ENCODE measurements at places on chromosomes 6 and 20. TPM values are rescaled to one million over a fixed set of nuclear protein-coding genes. Genes with fewer than 3 reads are reported as not detected.

DNA sequence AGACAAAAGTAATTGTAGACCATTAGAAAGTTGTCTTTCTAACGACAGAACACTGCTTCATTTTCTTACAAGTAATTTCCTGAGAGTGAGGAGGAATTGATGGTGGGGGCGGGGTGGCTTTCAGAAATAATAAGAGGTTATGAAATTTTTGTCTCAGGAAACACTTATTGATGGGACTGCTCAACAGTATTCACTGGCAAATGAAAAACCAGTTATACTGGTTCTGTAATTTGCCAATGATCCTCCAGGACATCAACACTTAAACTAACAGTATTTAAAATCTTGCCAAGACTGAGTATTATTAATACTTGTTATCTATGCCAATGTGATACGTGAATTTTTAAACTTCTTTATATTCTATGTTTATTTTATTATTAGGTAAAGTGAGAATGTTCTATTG, 41.8 kb upstream of the FUT9 start:
- H3K27ac ChIP-seq, result no peak overlapping the region
- no peaks in the 10 kb centered on the region for H3K27me3 ChIP-seq
- H3K4me3 ChIP-seq, result no peak overlapping the region
- no peaks in the 10 kb centered on the region for H3K4me1 ChIP-seq
- no peak for DNase-seq

Gene AGER
- total RNA-seq, result 22.0 TPM

- peaks cover 5% of the 10 kb centered on the region for H3K4me1 ChIP-seq
- no peak for DNase-seq
- H3K27me3 ChIP-seq, result peaks cover 4% of the 10 kb centered on the region
- no peak overlapping the region for H3K27ac ChIP-seq
- H3K4me3 ChIP-seq, result no peak overlapping the region
These were observed 17.2 kb upstream of the KIAA1755 start for GRCh38 chr20:38277691-38278090.

DNA sequence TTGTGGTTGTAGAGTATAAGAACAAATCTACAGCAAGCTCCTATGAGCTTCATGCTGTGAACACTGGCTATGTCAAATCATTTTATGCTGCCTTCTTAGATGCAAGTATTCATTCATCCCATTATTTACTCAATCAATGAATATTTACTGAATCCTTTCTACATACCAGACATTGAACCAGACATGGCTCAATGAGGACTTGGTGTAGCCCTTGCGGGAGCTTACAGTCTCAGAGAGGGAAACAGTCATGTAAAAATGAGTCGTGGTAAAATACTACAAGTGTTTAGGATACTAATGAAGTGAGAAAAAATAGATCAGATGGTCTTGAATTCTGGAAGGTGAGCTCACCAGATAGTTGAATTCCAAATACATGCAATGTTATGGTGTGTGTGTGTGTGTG, 44.8 kb upstream of the ENPP1 start:
- no peaks in the 10 kb centered on the region for H3K36me3 ChIP-seq
- H3K4me3 ChIP-seq, result no peak overlapping the region
- H3K4me1 ChIP-seq, result no peaks in the 10 kb centered on the region
- H3K27me3 ChIP-seq, result peaks cover 22% of the 10 kb centered on the region

DNA sequence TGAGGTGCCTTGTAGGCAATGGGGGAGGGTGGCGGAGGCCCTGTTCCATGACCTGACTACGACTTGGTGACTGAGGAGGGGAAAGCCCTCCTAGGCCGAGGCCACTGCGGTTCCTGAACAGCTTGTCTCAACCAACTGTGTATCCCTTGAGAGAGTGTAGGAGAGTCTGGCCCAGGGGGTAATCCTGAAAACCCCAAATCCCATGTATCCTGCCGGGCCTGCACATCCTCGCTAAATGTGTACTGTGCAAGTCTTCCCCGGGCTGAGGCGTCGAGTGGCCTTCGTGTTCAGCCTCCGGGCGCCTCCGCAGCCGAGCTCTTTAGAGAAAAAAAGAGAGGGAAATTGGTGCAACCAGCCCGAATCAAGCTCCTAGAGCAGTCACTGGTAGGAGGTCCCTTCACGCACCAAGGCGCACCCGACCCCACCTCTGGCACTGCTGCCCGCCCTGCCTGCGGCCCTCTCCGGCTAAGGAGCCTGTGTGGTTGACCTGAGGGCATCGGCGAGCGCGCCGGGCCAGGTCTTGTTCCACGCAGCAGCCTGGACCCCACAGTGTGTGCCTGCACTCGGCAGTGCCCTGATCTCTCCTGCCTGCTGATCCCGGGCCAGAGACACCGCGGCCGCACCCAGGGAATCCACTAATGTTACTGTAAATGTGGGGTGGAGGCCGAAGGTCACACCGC, 7.3 kb downstream of the SIM1 start:
- H3K36me3 ChIP-seq, result peaks cover 12% of the 10 kb centered on the region
- H3K4me3 ChIP-seq, result no peak overlapping the region

- no peaks in the 10 kb centered on the region for H3K27me3 ChIP-seq
- peaks cover 7% of the 10 kb centered on the region for H3K36me3 ChIP-seq
- H3K4me3 ChIP-seq, result no peak overlapping the region
- no peak for DNase-seq
- no peaks in the 10 kb centered on the region for H3K4me1 ChIP-seq
- H3K27ac ChIP-seq, result no peak overlapping the region
These were observed 51.9 kb downstream of the BTBD9 start for GRCh38 chr6:38587766-38588362.

Measured in activated CD8-positive, alpha-beta memory T cell treated with anti-CD3 and anti-CD28 coated beads, Interleukin-2, amount 10 ng/mL, durations not matched to agents 7 days and 5 days (primary cell).